AG10803 (cell line): ENCODE measurements at places on chromosomes 16 and 17.
A peak's percentile ranks its signal among the peaks of the same experiment; 100 is the strongest.

- DNase-seq: no peak
These were observed 15.9 kb downstream of the GRB7 start for GRCh38 chr17:39753514-39754160.

DNA sequence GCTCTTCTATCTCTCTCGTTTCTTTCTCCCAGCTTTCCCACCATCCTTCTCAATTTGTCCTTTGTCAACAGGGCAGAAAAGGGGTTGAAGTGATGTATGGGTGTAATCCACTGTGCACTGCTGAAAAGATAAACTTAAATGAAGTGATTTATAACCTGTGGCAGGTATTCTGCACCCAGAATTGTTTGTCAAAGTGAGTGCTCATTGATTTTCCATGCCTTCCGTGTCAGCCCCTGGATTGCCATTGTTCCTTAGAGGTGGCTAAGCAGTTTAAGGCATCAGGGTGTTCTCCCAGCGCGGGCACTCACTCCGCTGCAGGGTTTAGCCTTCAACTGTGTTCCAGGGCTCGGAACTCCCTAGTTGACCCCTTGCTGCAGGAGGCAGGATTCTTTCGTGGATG is 82.9 kb downstream of the PITPNC1 start:
- no peak for DNase-seq

- no peak for DNase-seq
These were observed 9.3 kb downstream of the PDE6G start for GRCh38 chr17:81646869-81647600.

DNA sequence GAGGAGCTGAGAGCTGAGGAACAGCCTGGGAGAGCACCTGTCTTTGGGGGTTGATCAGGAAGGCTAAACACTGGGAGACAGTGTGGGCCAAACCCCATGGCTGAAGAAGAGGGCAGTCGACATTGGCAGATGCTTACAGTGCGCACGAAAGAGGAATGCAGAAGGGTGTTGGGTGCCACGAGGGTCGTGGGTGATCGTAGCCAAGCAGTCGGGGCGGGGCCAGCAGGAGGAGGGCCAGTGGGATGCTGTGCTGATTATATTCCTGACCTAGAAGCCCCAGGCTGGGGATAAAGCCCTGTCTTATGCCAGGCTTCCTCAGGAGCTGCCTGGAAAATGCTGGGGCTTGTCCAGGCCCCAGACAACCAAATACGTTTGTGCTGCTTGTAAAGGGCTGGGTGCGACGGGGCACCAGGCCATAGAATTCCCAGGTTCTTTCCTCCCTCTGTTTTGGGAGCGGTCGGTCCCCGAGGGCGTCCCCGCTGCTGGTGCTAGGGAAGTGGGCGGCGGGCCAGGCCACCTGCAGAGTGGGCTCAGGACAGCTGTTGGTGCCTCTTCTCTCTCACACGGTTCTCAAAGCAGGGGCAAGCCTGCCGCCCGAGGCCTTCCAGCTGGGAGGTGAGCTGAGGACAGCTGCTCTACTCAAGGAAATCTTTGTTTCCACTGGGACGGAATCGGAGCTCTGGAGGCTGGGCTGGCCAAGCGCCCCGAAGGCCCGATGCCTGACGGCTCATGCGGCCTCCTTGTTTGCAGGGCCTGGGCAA is 10.0 kb downstream of the C1QTNF1 start:
- no peak for DNase-seq

GRCh38 chr17:12618557-12618956 is 47.1 kb upstream of the MYOCD start:
- DNase-seq: peak; percentile 51

- DNase-seq: peak; percentile 34
These were observed 8.6 kb upstream of the UBE2I start for GRCh38 chr16:1300664-1301476.

GRCh38 chr16:52499060-52499440 is 47.9 kb downstream of the TOX3 start:
- DNase-seq: no peak

DNA sequence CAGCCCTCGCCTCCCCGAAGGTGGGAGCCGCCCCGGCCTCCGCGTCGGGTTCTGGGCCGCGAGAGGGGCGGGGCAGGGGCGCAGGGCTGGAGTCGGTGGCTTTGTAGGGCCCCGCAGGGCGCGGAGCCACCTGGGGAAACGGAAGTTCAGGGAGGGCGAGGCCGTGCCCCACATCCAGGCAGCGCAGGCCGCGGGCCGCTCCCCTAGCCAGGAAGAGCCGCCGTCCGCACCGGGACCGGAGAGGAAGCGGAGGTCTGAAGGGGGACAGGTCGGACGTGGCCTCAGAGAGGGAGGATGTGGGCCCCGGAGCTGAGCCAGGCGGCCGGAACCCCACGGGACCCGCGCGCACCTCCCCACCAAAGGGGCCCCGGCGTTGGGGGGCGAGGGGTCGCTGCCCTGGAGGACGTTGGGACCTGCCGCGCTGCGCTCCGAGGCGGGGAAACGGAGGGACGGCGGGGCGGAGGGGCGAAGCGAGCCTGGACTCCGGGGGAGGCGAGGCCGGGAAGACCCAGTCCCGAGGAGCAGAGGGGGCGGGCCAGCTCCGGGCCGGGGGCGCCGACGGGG is 482 bp upstream of the SLC16A3 start:
- DNase-seq: no peak

DNA sequence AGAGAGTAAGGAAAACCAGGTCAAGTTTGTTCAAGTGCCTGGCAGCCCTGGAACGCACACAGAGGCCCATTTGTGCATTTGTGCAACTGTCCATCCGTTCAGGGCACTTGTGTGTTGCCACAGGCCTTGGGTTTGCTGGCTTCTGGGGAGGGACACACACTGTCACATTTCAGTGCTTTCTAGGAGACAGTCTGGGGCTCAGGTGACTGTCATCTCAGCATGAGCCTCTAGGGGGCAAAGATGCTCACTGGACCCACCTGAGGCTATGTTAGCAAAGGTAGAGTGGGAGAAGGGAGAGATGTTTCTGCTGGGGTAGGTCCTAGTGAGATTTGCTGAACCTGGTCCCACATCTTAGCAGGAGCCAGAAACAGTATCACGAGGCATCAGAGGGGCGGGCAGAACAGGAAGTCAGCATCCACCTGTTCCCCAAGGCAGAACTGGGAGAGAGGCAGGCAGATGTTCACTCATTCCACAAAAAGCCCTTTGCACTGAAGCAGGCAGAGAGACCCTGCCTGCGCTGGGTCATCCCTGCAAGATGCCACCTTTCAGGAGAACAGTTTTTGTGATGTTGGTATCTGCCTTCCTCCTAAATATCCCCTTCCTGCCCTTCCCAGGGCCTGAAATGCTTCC is 48.5 kb downstream of the RAI1 start:
- DNase-seq: no peak

- no peak for DNase-seq
These were observed 80.9 kb upstream of the CBX4 start for GRCh38 chr17:79919862-79920720.

DNA sequence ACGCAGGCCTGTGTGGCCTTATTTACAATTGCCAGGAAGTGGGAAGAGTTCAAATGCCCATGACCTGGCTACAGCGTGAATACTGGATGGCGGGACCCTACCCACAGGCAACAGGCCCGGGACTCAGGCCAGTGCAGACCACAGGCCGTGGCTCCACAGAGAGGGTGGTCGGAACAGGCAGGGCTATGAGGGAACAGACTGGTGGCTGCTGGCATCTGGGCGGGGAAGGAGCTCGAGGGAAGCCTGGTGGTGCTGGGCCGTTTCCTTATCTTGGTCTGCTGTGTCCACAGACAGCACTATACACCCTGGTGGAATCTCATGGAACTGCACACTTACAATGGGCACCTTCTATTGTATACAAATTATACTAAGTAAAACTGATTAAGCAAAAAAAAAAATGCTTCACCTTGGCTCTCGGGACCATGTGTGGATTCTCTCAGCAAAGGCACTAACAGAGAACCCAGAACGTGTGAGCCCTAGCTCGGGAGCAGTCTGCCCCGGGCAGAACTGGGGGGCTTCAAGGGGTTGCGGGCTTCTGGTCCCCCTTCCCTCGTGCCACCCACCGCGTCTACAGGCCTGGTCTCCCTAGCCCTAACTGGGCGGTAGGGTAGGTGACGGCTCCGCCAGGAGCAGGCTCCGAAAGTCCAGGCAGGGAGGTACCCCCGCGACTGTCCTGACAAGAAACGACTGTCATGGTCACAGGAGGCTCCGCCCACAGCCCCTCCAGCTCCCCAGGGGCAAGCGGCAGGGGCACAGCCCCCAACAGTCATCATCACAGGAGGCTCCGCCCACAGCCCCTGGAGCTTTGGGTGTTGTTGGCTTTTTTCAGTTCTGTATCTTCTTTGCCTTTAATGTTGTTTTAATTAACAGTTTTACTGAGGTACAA is 21.8 kb downstream of the CEP131 start:
- peak; percentile 69 for DNase-seq

- no peak for DNase-seq
These were observed 157.2 kb upstream of the CACNG3 start for GRCh38 chr16:24098896-24099295.

- peak; percentile 56 for DNase-seq
These were observed 126.9 kb upstream of the TNRC6C start for GRCh38 chr17:77831474-77832179.

DNA sequence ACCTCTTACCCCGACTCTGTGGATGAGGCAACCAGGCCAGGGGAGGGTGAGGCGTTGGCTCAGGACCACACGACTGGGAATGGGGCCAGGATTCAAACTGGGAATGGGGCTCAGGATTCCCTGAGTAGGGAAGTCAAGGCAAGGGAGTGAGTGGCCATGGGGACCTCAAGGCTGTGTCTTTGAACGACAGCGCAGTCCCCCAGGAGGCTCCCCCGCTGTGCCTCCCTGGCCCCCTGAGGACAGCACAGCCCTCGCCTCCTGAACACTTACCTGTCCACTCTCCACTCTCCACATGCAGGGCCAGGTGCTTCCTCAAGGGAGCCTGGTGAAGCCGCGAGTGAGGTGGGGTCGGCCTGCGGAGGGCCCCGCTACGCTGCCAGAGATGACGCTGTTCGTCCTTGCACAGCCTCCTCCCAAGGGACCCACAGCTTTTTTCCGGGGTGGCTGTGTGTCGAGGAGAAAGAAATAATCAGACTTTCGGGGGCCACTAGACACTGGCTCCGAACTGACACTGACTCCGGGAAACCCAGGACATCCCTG is 6.9 kb downstream of the ZNF469 start:
- DNase-seq: no peak

GRCh38 chr17:50635732-50635981 is 976 bp downstream of the ABCC3 start:
- DNase-seq: no peak

GRCh38 chr17:80364091-80364691 is 50.8 kb upstream of the ENDOV start:
- no peak for DNase-seq

DNA sequence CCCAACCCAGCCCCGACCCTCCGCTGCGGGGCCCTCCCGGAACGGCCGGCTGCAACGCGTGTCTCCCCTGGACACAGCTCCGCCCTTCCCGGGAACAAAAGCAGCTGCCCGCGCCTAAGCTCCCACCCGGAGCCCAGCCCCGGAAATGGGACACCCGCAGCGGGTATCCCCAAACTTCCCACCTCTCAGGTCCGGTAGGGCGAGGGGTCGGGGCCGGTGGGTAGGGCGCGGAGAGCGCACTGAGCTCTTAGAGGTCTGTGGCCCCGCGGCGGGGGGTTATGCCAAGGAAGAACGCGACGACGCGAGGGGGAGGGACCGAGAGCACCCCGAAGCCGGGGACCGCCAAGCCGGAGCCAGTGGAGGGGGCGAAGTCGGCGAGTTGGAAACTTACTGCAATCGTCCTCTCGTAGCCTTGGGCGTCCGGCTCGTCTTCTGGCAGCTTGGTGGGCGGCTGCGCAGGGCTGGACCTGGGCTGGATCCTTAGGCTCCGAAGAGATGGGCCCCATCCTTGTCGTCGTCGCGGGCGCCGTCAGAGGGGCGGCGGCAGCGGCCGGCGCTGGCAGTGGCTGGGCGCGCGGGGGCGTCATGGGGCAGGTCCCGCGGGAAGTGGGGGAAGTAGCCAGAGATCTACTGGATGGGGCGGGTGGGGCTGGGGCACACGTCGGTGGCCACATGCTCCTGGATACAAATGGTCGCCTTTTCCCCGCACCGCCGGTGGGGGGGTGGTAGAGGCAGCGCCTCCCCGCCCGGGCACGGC is 6.9 kb downstream of the USP6 start:
- no peak for DNase-seq

- DNase-seq: no peak
These were observed 1.4 kb upstream of the CA7 start for GRCh38 chr16:66842765-66843164.

- DNase-seq: no peak
These were observed 17.1 kb upstream of the CDH1 start for GRCh38 chr16:68719993-68720489.

DNA sequence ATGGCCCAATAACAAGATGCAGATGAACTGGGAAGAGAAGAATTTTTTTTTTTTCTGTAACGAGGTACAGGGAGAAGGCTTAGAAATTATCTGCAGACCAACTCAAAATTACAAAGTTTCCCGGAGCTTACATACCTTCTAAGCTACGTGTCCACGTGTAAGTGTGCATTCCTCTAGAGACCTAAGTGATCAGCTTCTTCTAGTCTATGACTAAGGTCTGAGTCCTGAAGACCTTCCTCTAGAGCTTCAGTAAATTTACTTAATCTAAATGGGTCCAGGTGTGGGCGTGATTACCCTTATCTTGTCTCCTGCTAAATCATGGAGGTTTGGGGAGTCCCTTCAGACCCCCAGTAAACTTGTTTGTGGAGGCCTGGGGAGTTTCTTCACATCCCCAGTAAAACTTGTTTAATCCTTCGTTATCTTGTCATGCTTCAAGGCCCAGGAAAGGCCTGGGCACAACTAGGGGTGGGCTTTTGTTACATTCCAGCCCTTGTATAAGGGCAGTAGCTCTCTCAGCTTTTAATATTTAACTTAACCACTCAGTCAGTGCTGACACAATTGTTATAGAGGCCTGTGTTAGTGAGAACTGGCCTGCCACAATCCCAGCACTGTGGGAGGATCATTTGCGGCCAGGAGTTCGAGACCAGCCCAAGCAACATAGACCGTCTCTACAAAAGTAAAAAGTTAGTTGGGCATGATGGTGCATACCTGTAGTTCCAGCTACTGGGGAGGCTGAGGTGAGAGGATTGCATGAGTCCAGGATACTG is 342.3 kb downstream of the SNX29 start:
- DNase-seq: peak; percentile 10

DNA sequence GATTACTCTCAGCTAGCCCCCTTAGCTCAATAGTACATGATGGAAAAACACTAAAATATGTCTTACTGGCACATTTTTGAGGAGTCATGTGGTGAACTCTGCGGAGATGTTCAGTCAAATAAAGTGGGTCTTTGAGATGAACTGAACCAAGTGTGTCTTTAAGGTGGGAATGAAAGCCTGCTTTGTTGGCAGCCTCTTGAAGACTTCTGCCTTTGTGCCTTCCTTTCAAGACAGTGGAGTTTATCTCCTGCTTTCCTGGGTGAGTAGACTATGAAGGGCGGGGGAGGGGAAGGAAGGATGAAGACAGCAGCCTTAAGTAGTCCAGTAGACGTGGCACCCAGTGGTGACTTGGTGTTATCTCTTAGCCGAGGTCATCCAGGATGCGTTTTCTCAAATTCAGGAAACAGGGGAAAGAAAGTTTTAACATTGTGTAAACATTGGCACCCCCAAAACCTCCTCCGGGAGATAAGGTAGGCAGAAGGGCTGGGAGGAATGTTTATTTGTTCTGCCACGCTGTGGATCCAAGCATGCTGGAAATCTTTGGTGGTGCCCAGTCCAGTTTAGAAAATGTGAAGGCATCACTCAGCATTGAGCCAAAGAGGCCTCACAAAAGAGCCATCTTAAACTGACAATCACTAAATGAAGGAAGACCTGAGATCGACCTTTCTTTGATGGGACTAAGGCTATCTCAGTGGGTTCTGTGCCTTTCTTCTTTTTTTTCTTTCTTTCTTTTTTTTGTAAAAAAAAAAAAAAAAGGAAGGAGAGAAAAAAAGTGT is 220.6 kb downstream of the FTO start:
- DNase-seq: no peak

- DNase-seq: no peak
These were observed 178.9 kb downstream of the C16orf95 start for GRCh38 chr16:87138316-87138715.
